Activated CD4-positive, alpha-beta T cell treated with anti-CD3 and anti-CD28 coated beads, Interleukin-10, Interleukin-2, amounts not matched to agents 100 ng/mL and 50 ng/mL, durations not matched to agents 16 hours and 8 hours (primary cell): ENCODE measurements at places on chromosomes 11 and 22.

DNA sequence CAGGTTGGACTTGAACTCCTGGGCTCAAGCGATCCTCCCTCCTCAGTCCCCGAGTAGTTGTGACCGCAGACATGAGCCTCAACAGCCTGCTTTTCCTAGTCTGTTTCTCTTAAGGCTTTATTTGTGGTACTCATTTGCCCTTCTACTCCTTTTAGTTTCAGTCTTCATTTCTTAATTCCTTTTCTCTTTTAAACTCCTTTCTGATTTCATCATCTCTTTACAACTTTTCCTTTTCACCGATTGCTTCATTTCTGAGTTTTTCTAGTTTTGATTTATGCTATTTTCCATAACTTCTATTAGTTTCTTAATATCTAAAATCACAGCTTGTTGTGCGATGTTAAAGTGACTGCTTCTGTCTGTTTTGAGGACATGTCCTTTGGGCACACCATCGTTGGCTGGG, 17.3 kb upstream of the MRGPRF start:
- no peak for DNase-seq

DNA sequence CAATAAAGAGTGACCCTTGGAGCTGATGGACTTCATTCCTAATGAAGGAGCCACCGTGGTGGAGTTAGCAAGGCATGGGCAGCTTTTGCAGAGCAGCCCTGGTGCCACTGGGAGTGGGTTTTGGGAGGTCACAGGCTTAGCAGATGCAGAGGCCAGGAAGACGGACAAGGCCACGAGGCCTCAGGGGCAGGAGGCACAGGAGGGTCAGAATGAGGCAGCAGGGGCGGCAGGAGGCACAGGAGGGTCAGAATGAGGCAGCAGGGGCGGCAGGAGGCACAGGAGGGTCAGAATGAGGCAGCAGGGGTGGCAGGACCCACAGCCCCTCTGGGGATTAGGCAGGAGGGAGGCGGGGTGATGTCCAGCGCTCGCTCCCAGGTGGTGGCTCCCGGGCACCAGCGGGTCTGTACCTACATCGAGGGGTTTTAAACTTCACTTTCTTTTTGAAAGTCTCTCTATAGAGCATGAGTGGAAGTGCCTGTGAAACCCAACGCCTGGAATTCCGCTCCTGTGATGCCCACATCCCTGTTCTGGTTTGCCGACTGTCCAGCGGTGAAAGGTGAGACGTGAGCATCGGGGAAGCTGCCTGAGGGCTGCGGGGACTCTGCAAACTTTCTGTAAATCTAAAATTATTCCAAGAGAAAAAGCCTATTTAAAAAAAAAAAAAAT, 521.6 kb downstream of the BRD1 start:
- no peak for DNase-seq

- DNase-seq = no peak
Observed at GRCh38 chr22:38416621-38417251, 38.3 kb downstream of the KCNJ4 start.

- DNase-seq = no peak
Observed at GRCh38 chr11:17747131-17747955, 12.8 kb downstream of the KCNC1 start.

GRCh38 chr22:46430961-46431838, 95.7 kb downstream of the TRMU start:
- DNase-seq = no peak

GRCh38 chr22:28600546-28601143, 79.0 kb downstream of the TTC28 start:
- DNase-seq = peak; percentile 61

DNA sequence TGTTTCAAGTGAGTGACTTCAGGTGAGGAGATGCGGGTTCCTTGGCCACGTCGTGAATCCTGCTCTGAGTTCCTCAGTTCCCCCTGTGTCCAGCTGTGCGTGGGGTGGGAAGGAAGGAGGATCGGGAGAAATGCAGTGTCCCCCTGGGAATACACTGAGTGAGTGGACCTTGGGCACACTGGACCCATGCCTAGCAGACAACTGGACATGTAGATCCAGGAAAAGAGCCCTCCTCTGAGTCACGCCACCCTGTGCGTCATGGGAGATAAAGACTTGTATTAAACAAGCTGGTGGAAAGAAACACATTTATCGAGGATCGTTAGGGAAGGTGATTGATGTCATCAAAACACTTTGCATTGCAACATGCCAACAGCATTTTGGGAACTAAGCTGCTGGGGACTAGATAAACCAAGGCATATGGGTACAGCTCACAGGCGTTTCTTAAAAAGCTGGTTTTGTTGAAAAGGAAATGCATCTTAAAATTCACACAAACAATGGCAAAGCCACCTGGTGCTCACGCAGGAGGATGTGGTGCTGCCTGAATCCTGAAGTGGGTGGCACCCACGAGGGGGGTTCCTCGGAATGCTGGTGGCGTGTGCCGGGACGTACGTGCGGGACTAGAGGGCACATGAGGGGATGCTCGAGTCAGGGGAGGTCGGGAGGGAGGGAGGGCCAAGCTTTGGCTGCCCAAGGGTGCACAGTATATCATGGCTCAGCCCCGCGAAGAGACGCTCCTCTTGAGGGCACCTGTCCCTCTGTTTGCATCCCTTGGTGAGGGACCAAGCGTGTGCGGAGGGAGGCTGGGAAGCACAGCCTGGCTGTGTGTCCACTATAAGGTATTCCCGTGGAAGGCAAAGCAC, 303.5 kb downstream of the TBC1D22A start:
- DNase-seq = no peak

DNA sequence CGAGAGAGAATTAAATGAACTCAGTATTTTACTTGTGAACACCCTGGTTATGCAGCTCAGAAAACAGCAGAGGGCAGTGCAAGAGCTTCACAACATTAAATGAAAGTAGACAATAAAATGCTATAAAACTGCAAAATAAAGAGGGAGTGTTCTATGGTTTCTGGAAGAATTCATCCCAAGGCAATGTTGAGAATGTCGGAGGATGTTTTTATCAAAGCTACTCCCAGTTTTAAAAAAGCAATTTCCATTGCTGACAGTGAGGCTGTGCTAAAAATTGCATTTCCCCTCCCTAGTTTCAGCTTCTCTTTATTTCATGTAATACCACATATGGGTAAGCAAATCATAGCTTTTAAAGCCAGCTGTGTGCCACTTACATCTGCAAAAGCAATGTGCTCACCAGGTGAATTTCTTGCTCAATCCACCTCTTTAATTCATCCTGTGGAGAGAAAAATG, 296.8 kb downstream of the RAB38 start:
- peak; percentile 7 for DNase-seq

DNA sequence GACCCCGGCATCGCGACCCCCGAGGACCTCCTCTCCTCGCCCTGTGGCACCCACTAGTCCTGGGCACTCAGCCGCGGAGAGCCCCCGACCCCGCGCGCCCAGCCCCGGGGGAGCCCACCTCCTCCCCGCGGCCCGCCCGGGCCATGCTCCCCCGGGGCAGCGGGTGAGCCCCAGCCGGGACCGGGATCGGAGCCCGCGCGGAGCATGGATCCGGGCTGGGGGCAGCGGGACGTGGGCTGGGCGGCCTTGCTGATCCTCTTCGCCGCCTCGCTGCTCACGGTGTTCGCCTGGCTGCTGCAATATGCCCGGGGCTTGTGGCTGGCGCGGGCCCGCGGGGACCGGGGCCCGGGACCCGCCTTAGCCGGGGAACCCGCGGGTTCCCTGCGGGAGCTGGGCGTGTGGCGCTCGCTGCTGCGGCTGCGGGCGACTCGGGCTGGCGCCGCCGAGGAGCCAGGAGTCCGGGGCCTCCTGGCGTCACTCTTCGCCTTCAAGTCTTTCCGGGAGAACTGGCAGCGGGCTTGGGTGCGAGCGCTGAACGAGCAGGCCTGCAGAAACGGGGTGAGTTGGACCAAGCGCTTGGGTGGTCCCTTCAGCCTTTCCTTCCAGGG, 498 bp downstream of the C2CD2L start:
- DNase-seq = no peak

GRCh38 chr11:46332568-46333393, 14.5 kb upstream of the DGKZ start:
- DNase-seq = no peak

- peak; percentile 21 for DNase-seq
Observed at GRCh38 chr22:24141586-24141985, 39.7 kb upstream of the SUSD2 start.

GRCh38 chr22:49032821-49033220, 794.9 kb downstream of the BRD1 start:
- DNase-seq = no peak
